Muscle of leg (tissue), 16 donors: ENCODE measurements at places on chromosomes 1 and 21. TPM values are rescaled to one million over a fixed set of nuclear protein-coding genes. Genes with fewer than 3 reads are reported as not detected.

TNFSF4 gene
- total RNA-seq: 1.4 TPM

B3GALT6 gene
- total RNA-seq: 19.2 TPM

ZNF672 gene
- 13.3 TPM for total RNA-seq

KIF14 gene
- 3.1 TPM for total RNA-seq

AJAP1 gene
- 0.58 TPM for total RNA-seq

TRIM58 gene
- 1.6 TPM for total RNA-seq

ZNF691 gene
- total RNA-seq: 9.9 TPM

KDM5B gene
- 51.9 TPM for total RNA-seq

KCNJ6 gene
- total RNA-seq: 0.93 TPM

LDLRAP1 gene
- 7.0 TPM for total RNA-seq

CRP gene
- total RNA-seq: not detected

CD1E gene
- 0.18 TPM for total RNA-seq

HMCN1 gene
- 11.6 TPM for total RNA-seq

ZYG11B gene
- 43.9 TPM for total RNA-seq

CATSPERE gene
- total RNA-seq: 1.1 TPM

VANGL1 gene
- total RNA-seq: 4.9 TPM

ATP5PF gene
- 144 TPM for total RNA-seq
